SK-N-SH (cell line): ENCODE measurements at places on chromosomes 3 and 15.

DNA sequence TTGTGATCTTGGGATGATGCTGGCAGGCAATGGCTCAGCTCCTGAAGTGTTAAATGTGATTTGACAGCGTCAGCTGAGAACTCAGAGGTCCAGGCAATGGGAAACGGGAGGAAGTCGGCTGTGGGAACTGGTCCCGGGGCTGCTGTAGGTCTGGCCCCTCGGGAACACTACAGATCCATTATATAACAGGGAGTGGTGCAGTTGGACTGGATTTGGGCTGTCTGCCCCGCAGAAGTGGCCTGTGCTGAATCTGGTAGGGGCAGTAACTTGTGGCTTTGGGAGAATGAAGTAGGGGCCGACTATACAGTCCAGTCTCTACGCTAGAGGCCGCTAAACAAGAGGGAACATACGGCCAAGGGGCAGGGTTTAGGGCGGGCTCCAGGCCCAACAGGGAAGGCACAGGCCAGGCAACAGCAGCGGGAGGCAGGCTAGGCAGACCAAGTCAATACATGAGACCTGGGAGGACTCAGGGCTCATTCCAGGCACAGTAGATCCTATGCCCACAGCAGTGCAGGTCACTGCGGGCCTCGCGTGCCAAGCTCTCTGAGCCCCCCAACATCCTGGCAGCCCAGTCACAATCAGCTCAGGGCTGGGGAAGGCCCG, 20.3 kb upstream of the IL16 start:
- no peak for DNase-seq

DNA sequence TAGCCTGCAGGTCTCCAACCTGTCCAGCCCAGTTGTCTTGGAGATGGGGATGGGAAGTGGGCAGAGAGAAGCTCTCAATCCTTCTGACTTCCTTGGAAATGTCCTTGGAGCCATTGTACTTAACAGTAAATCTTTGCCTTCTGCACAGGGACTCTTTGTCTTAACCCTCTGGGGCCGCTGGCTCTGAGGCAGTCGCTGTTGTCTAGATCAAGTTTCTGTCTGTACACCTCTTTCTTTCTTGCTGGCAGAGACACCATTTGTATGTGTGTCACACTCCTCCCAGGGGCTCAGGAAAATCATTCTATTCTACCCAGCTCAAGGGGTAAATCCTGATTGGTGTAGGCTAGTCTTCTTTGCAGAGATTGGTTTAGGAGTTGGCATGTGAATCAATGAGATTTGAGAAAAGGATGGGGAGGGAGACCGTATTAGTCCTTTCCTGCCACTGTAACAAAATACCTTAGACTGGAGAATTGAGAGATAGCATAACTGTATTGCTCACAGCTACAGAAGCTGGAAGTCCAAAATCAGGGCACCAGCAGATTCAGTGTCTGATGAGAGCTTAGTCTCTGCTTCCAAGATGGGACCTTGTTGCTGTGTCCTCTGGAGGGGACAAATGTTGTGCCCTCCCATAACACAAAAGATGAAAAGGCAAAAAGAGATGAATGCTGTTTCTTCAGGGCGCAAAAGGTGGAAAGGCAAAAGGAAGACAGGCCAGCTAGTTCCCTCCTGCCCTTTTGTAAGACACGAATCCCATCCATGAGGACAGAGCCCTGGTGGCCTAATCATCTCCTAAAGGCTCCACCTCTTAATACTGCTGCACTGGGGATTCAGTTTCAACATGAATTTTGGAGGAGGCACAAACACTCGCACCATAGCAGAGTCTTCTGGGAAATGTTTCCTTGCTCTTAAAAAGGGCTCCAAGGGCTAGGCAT, 66.3 kb downstream of the PPCDC start:
- DNase-seq: no peak

DNA sequence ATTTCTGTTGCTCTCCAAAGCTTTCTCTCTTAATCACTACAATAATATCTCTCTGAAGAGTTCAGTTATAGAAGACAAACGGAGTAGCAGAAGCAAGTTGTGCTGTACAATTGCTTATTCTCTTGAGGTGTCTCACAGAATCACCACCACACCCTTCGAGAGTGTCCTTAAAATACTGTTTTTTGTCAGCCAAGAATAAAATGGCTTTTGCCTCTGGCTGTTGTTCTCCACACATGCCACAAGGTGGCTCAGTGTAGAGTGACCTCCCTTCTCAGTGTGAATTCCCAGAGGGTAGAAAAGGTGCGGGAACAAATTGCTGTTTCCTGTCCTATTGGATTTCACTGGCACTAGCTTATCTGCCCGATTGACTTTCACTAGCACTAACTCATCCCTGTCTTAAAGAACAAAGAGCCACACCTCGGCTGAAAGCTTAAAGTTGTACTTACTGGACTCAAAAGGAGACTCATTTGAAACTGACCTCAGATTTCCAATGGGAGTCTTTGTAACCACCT, 134.2 kb upstream of the SATB1 start:
- peak; percentile 16 for DNase-seq

DNA sequence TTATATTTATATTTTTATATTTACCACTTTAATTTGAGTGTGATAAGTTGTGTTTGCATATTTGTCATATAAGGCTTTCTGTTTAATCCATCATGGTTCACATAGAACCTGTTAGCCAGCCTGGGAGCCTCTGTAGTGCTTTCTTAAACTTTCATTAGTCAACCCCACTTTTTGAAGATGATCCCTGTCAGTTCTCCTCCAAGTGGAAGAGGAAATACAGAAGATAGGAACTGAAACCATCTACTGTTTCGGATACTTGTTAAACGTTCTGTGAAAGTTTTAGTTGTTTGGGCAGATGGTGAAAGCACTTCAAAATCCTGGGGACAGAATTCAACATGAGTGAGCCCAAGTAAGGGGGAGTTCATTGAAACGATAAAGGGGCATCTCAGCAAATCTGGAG, 4.6 kb upstream of the SAMMSON start:
- DNase-seq: no peak

GRCh38 chr15:58462547-58462946, 30.8 kb downstream of the LIPC start:
- DNase-seq: no peak

- DNase-seq: no peak
Measured at GRCh38 chr3:120568598-120568997, 27.5 kb upstream of the NDUFB4 start.

GRCh38 chr3:13019243-13020095, 53.8 kb downstream of the IQSEC1 start:
- DNase-seq: peak; percentile 70
